ENCODE measurements at places on chromosomes 11 and 22.
A peak's percentile ranks its signal among the peaks of the same experiment; 100 is the strongest.

DNA sequence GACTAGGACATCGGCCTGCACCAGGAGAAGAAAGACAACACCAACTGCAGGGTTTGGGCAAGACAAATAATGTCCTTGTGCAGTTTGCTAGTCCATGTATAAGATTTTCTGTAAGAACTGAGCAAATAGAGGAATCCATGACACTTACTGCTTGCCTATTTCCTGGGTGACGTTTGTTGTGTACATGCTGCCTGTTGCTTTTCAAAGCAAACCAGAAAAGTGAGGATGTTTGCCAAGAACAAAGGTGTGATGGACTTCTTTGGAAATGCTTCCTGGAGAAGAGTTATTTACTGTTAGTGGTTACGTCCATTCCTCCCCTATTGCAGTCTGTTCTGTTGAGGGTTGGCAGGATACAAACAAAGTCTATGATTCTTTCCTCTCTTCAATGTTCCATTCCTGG is 126.5 kb downstream of the CASP12 start:
- no peak for DNase-seq

DNA sequence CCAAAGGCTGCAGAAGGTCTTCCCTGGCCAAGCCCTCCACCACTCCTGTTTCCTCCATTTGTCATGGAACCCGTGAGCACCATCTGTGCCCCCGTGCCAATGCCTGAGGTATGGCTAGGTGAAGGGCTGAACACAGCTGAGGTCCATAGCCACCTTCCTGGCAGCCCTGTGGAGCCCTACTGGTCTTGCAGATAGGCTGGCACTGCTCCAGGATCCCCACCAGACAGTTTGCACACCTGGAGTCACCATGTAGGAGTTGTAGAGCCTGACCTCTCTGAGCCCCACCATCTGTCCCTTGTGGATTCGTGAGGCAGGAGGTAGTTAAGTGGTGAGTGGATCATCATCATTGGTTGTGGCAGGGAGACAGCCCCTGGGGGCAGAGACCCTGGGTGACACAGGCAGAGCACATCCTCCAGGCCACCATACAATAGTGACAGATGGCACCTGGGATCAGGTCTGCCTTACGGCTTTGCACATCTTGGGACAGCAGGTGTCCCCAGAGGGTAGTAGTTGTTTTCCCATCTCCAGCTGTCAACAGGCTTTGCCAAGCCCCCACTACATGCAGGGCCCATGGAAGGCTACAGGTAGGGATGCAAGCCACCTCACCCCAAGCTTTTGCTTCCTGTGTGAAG is 52.5 kb upstream of the SUSD2 start:
- no peak for DNase-seq

GRCh38 chr22:22031183-22031945 is 48.8 kb upstream of the TOP3B start:
- no peak for DNase-seq

- no peak for DNase-seq
These were observed 93.5 kb upstream of the ANO1 start for GRCh38 chr11:69984457-69985261.

DNA sequence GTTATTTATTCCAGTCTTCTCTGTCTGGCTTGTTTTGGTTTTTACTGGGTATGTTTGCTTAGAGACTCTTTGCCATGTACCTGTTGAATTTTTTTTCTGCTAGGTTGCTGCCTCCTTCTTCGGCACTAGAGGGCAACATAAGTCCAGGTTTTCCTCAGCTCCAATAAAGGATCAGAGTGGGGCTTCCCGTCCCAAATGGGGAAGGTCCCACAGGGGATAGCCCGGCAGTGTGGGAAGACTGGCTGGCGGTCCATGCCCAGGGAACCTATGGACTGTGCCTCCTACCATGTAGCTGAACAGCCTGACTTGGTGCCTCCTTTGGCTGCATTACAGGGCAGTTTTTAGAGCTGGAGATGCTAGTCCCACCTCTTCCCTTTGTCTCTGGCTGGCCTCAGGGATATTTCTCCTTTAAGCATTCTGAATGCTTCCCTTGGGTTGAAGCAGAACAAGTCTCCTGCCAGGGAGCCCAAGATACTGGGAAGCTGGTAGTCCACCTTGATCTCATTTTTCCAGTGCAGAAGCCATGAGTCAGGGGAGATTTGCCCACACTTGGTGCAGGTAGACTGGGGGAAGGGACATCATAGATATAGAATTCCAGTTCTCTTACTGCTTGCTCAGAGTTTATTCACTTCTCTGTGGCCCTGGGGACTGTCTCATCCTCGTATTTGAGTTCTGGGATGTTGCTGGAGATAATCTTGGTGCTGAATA is 60.2 kb downstream of the BRD1 start:
- DNase-seq: no peak

DNA sequence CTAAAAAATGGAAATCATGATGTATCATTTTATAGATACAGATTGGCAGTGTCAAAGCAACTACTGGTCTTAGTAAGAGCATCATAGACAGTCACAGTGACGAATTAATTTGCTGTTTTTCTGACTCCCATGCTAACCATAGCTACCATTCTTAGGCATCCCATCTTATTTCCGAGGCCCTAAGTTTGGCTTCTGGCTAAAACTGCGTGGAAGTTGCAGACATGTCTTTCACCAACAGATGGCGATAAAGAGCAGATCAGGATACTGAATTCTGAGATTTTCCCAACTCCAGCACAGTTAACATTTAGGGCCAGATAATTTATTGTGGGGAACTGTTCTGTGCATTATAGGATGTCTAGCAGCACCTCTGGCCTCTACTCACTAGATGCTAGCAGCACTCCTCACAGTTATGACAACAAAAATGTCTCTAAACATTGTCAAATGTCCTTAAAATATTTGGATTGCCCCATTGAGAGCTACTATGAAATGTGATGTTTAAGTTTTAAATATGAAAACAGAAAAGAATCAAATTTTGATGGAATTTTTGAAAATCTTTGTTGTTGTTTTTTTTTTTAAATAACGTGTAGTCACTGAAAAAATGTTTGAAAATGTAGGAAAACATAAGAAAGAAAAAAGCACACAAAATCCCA is 16.3 kb downstream of the OR2AG2 start:
- peak; percentile 4 for DNase-seq

GRCh38 chr11:112795911-112796649 is 165.1 kb upstream of the NCAM1 start:
- DNase-seq: no peak

DNA sequence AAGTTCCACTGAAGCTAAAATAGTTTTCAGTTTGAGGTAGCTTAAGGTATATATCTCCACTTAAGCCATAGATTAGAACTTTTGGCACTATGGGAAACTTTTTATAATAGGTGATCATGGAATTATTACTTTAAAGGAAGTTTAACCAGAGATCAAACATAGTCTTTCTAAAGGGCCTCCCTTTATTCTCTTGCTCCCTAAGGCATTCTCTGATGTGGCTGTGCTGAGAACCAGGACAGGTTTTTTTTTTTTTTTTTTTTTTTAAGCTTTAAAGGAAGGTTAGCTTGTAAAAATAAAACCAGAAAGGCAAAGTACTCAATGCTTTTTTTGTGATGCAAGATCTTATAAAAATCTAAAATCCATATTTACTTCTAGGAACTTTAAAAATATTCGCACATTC is 2.9 kb upstream of the MRPL48 start:
- DNase-seq: no peak

All from non-pigmented ciliary epithelial cell (primary cell).